Activated CD4-positive, alpha-beta T cell treated with anti-CD3 and anti-CD28 coated beads, Interleukin-2, amount 10 ng/mL, durations not matched to agents 7 days and 5 days (primary cell): ENCODE measurements at places on chromosomes 7 and 10. TPM values are rescaled to one million over a fixed set of nuclear protein-coding genes. Genes with fewer than 3 reads are reported as not detected.

Gene PAPOLB
- not detected for total RNA-seq

Gene FUOM
- total RNA-seq = 11.9 TPM

GRCh38 chr10:3790272-3790671 lies 5.3 kb upstream of the KLF6 start:
- H3K27ac ChIP-seq = no peak overlapping the region
- H3K4me3 ChIP-seq = no peak overlapping the region
- no peak for DNase-seq
- no peaks in the 10 kb centered on the region for H3K27me3 ChIP-seq
- peaks cover 15% of the 10 kb centered on the region for H3K4me1 ChIP-seq

- H3K27me3 ChIP-seq = peaks cover 11% of the 10 kb centered on the region
- DNase-seq = no peak
- no peaks in the 10 kb centered on the region for H3K36me3 ChIP-seq
- no peak within 1 kb of the TSS for H3K4me3 ChIP-seq
- no peak within 1 kb of the TSS for H3K27ac ChIP-seq
- H3K4me1 ChIP-seq = no peaks in the 10 kb centered on the region
These were observed at the start of gene HYAL4 for GRCh38 chr7:123844712-123845219. Gene HYAL4 (plus strand): TSS chr7:123845169. CDS start chr7:123868274, 23,105 bp downstream.

DNA sequence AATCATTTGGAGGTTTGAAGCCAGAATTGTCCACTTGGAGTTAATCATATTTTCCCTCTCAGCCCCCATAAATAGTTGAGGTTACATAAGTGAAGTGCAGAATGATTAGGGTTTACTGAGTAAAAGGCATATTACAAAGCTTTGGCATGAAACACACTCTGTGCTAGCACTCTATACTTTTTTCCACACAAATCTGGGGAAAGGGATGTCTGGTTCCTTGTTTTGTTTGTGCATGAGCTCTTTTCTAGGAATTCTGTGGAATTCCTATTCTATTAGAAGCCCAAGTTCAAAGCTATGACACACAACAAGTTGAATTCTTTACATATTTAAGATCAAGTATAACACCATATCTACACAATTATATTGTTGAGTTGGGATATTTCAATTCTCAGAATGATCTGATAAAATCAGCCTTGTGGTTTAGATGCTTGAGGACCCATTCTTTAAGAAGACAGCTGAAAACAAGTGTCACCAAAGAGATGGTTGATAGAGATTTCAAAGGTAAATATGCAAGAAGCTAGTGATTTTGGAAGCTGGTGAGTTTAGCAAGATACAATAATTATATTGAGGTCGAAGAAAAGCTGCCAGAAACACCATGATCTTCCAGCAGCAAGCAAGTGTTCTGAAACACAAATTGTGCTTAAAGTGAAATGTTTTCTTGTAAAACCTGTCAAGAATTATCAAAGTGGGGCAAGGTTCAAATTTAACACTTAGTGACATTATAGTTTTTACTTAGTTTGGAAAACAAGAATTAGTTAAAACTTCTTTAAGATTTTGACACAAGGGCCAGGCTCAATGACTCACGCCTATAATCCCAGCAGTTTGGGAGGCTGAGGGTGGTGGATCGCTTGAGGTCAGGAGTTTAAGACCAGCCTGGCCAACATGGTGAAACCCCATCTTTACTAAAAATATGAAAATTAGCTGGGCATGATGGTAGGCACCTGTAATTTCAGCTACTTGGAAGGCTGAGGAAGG lies 122.6 kb downstream of the INHBA start:
- H3K27me3 ChIP-seq = no peaks in the 10 kb centered on the region
- H3K4me3 ChIP-seq = no peak overlapping the region
- no peak overlapping the region for H3K27ac ChIP-seq
- H3K36me3 ChIP-seq = no peaks in the 10 kb centered on the region
- H3K4me1 ChIP-seq = no peaks in the 10 kb centered on the region
- no peak for DNase-seq

DNA sequence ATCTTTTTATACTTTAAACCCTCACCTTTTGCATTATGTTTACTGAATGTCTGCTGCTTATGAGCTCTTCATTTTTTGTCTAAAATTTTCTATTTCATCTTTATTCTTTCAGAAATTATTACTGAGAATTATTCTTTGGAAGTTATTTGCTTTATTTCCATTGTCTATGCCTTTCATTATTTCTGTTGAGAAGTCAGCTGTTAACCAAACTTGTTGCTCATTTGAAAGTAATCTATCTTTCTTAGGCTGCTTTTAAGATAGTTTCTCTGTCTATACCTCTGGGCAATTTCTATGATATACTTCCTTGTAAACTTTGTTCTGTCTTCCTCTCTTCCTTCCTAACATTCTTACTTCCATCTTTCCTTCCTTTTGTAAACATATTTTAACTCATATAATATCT lies 1165.9 kb upstream of the CELF2 start:
- H3K4me1 ChIP-seq = no peaks in the 10 kb centered on the region
- no peaks in the 10 kb centered on the region for H3K27me3 ChIP-seq

GRCh38 chr10:81575036-81575435 lies 300.0 kb upstream of the NRG3 start:
- no peak overlapping the region for H3K4me3 ChIP-seq
- no peak overlapping the region for H3K27ac ChIP-seq
- H3K36me3 ChIP-seq = no peaks in the 10 kb centered on the region
- H3K4me1 ChIP-seq = no peaks in the 10 kb centered on the region
